ENCODE measurements at places on chromosomes 1 and 21. TPM values are rescaled to one million over a fixed set of nuclear protein-coding genes. Genes with fewer than 3 reads are reported as not detected.

PPIE gene
- 206 TPM for total RNA-seq

TMEM201 gene
- total RNA-seq = 5.8 TPM

TCHH gene
- total RNA-seq = not detected

ALG14 gene
- total RNA-seq = 3.5 TPM

SKI gene
- 23.3 TPM for total RNA-seq

TINAGL1 gene
- 173 TPM for total RNA-seq

BARHL2 gene
- total RNA-seq = not detected

CA14 gene
- 1.0 TPM for total RNA-seq

SPRR1B gene
- total RNA-seq = not detected

GPR52 gene
- total RNA-seq = not detected

ADAM30 gene
- total RNA-seq = not detected

URB1 gene
- 11.2 TPM for total RNA-seq

VWA1 gene
- 18.7 TPM for total RNA-seq

CORT gene
- not detected for total RNA-seq

UTS2 gene
- not detected for total RNA-seq

GUCA2A gene
- 1.8 TPM for total RNA-seq

UBASH3A gene
- total RNA-seq = 1.8 TPM

DIRAS3 gene
- total RNA-seq = not detected

IL12RB2 gene
- total RNA-seq = 0.29 TPM

SSX2IP gene
- total RNA-seq = 24.5 TPM

SERPINC1 gene
- not detected for total RNA-seq

NKAIN1 gene
- not detected for total RNA-seq

FMO2 gene
- 13.4 TPM for total RNA-seq

OR2T2 gene
- not detected for total RNA-seq

RHOU gene
- total RNA-seq = 1.2 TPM

KIRREL1 gene
- 4.1 TPM for total RNA-seq

IGSF9 gene
- total RNA-seq = 17.4 TPM

CHI3L2 gene
- total RNA-seq = not detected

HS2ST1 gene
- total RNA-seq = 7.2 TPM

KCNE1 gene
- total RNA-seq = 10.6 TPM

CADM3 gene
- 7.5 TPM for total RNA-seq

OTUD7B gene
- total RNA-seq = 12.9 TPM

PPIAL4G gene
- not detected for total RNA-seq

KLHDC9 gene
- total RNA-seq = 1.3 TPM

AGT gene
- total RNA-seq = 0.29 TPM

LYPD8 gene
- not detected for total RNA-seq

AMPD2 gene
- total RNA-seq = 272 TPM

ZBTB17 gene
- 136 TPM for total RNA-seq

SPATA1 gene
- total RNA-seq = not detected

VAV3 gene
- 5.7 TPM for total RNA-seq

AMY1A gene
- total RNA-seq = not detected

CD34 gene
- 9.4 TPM for total RNA-seq

TMEM269 gene
- total RNA-seq = not detected

RIPPLY3 gene
- not detected for total RNA-seq

ANKRD34A gene
- total RNA-seq = 0.73 TPM

PLEKHG5 gene
- total RNA-seq = 41.4 TPM

UBXN10 gene
- total RNA-seq = 4.4 TPM
